ENCODE measurements at places on chromosomes 1 and 21.

- no peak for DNase-seq
Measured at GRCh38 chr1:246959944-246960693, 28.4 kb upstream of the AHCTF1 start.

GRCh38 chr1:209607102-209607794 is 23.7 kb downstream of the CAMK1G start:
- DNase-seq, result no peak

GRCh38 chr1:65147424-65148177 is 402 bp upstream of the AK4 start:
- DNase-seq, result no peak

GRCh38 chr21:29189353-29189752 is 58.9 kb downstream of the MAP3K7CL start:
- DNase-seq, result no peak

DNA sequence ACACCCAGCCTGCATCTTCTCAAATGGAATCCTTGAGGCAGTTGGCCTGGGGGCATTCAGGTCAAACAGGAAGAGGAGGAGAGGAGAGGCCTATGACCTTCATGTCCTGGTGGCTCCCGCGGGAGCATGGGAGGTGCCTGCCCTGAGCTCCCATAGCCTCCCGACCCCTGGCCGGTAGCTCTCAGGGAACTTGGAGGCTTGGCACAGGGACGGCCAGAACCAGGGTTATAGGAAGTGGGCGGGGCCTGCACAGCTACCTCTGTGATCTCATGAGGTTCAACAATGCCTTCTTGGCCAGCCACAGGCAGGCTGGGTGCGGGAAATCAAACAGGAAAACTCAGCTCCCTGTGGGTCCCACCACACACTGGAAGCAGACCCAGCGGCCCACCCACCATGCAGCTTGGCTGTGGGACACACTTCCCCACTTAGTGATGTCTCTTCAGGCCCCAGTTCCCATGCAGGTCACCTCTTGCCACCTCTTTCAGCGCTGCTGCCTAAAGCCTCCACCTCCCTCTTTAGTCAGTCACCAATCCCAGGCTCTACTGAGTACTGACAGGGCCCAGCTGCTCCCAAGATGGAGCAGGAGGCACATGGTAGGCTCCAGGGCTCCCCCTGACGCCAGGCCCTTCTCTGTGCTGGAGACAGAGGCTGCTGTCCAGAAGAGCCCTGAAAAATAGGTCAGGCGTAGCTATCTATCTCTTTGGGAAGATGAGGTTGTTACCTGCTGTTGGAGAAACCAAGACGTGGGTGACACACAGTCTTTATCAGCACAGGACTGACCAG is at the start of gene SLFNL1:
Gene SLFNL1, minus strand, starts transcription at position 200 of the 783 bp plus-strand sequence. CDS start 1,065 bp downstream, outside the sequence.
- no peak for DNase-seq

DNA sequence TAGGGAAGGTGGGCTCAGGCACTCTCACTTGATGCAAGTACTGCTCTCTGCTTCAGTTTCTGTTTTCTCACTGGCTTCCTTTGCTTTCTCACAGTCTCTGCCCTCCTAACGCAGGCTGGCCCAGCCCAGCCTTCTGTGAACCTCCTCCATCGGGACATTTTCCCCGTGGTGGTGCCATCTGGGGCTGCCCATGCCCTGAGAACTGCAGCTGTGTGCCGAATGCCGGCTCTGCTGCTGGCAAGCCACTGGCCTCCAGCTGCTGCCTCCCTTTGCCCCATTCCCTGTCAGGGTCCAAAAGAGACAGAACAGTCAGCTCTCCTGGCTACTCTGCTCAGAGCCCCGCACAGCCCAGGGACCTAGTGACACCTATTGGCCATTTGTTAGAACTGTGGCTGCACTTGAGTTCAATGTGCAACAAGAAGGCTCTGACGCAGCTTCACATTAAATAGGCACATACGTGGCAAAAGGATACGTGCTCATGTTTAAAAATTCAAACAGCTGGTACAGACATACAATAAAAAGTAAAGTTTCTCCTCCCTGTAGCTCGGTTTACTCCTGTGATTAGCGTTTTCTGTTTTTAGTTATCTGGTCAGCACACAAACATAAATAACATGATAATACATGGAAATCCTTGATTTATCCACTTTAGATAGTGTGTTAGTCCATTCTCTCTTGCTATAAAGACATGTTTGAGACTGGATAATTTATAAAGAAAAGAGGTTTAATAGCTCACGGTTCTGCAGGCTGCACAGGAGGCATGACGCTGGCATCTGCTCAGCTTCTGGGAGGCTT is 46.6 kb downstream of the FCRL5 start:
- DNase-seq, result peak; percentile 11
